ENCODE measurements at places on chromosomes 3 and 15. TPM values are rescaled to one million over a fixed set of nuclear protein-coding genes. Genes with fewer than 3 reads are reported as not detected.

Gene TMEM202
- total RNA-seq, result not detected

DNA sequence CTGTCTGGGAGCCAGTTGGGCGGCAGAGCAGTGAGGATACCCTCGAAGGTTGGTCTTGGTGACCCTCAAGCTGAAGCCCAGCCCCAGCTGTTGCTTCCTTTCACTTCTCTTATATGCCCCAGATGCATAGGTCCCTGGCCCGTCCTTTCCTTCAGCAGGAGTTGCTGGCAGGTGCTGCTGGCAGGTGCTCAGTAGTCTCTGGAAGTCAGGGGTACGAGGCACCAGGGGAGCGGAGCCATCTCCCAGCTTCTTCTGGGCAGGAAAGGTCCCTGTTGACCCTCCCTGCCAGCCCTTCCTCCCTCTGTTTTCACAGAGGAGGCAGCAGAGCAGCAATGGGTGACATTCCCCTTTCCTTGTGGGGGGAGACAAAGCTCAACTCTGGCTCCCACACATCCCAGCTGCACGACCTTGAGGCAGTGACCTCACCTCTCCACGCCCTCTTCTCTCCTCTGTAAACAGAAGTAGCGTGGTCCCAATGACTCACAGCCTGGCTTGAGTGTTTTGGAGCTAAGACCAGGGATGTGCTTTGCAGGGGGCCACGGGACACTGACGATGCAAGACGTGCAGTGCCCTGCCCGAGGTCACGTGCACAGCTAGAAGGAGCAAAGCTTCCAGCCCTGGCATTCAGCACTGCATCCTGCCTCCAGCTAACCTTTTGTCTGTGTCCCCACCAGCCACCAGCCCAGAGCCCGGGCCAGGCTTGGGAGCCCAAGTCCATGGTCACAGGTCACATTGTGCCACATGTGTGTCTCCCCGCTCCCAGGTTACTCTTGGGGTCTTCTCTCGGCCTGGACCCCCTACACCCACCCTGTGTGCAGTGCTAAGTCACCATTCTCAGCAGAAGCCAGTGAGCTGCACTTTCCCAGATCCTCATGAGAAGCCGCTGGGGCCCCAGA is 49.7 kb downstream of the SLC6A6 start:
- H3K27me3 ChIP-seq, result no peaks in the 10 kb centered on the region
- H3K36me3 ChIP-seq, result peaks cover 16% of the 10 kb centered on the region
- no peak overlapping the region for H3K4me3 ChIP-seq
- no peak overlapping the region for H3K27ac ChIP-seq

- peaks cover 42% of the 10 kb centered on the region for H3K4me1 ChIP-seq
- peaks cover 18% of the 10 kb centered on the region for H3K36me3 ChIP-seq
- H3K27ac ChIP-seq, result no peak overlapping the region
- no peak overlapping the region for H3K4me3 ChIP-seq
- no peak for DNase-seq
Measured at GRCh38 chr3:149816986-149817385, 4.0 kb downstream of the RNF13 start.

DNA sequence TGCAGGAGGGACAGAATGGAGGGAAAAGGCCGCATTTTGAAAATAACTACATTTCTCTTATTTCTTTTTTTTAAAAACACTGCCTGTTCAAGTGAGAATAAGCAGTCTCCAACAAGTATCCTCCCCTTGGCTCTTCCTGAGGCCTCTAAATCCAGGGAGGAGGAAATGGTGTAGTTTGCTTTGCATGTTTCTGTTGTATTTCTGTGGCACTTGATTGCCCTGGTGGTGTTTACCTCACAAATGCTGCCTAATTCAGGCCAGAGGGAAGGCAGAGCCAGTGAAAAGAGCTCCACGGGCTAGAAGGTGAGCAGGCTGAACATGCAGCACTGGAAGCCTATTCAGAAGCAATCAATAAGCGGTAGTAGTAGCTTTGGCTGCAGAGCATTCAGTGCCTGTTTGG is 149.3 kb upstream of the ATP11B start:
- H3K4me1 ChIP-seq, result no peaks in the 10 kb centered on the region
- H3K27me3 ChIP-seq, result peaks cover 8% of the 10 kb centered on the region
- no peak overlapping the region for H3K4me3 ChIP-seq
- DNase-seq, result no peak

DNA sequence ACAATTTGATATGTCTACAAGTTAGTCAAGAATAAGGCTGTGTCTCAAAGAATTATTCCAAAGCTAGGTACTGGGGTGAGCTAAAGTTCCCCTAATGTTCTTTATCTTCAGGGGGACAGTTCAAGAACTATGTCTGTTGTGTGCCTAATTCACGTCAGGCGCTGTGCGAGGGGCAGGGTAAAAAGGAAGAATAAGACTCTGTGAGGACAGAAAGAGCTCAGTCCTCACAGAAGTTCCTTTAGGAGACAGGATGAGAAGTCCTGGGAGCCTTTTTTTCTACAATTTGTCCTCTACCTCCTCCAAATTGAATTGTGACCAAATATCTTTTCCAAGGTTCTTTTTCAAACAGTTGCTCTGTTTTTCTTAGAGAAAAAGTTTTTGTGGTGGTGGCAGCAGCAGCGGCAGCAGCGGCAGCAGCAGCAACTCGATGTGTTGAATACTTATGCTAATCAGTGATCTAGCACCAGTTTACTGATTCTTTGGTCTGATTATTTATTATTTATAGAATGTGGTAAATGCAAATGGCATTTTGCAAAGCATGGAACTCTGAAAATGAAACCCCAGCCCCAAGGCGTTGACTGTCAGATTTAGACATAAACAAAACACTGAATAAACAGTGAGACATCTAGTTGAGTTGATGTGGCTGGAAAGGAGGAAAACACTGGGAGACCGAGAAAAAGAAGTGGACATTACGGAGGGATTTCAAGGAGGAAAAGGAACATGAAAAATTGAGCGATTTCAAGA is 88.6 kb downstream of the GTPBP8 start:
- H3K36me3 ChIP-seq, result no peaks in the 10 kb centered on the region
- no peak for DNase-seq
- H3K27me3 ChIP-seq, result no peaks in the 10 kb centered on the region
- no peaks in the 10 kb centered on the region for H3K4me1 ChIP-seq

- H3K4me1 ChIP-seq, result peaks cover 29% of the 10 kb centered on the region
- peaks cover 12% of the 10 kb centered on the region for H3K36me3 ChIP-seq
- no peak for DNase-seq
- peak overlapping the region; percentile 60 for H3K27ac ChIP-seq
- H3K27me3 ChIP-seq, result no peaks in the 10 kb centered on the region
Measured at GRCh38 chr3:197734667-197735318, 1.9 kb downstream of the RUBCN start.

Gene ULK3
- 59.9 TPM for total RNA-seq

Gene CAV3
- total RNA-seq, result not detected

- no peaks in the 10 kb centered on the region for H3K4me1 ChIP-seq
- no peak overlapping the region for H3K4me3 ChIP-seq
- no peaks in the 10 kb centered on the region for H3K27me3 ChIP-seq
- H3K27ac ChIP-seq, result no peak overlapping the region
- no peaks in the 10 kb centered on the region for H3K36me3 ChIP-seq
Measured at GRCh38 chr3:23071758-23072157, 131.4 kb upstream of the UBE2E2 start.

DNA sequence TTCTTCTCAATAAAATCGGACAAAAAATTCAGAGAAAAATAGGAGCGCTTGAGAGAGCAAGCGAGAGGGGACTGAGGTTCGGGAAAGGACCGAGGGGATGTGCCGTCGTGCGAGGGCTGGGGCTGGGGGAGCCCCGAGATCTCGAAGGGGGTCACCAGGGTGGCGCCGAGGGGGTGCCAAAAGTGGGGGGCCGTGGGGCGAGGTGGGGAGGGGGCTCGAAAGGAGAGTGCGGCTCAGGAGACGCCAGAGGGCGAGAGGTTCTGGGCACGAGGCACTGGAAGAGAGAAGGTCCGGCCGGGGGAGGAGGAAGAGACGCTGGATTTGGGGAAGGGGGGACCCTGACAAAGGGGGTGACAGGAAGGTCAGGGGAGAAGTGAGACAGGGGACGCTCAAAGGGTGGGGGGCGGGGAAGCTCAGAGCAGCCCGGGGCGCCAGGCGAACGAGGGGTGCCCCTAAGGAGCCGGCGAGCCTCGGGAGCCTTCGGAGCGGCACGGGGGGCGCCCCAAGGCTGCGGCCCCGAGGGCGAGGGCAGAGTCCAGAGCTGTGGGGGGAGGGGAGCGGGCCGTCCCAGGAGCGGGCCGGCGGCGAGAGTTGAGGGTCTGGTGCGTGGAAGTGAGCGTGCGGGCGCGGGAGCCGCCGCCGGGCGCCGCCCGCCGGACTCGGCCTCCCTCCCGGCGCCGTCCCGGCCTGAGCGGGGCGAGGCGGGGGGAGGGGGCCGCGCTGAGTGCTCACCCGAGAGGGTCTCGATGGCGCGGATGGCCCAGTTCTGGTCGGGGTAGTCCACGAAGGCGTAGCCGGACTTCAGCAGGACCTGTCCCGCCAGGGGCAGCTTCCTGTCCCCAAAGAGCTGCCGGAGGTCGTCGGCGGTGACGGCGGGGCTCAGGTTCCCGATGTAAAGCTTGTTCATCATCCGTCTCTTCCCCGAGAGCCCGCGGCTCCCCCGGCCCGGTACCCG is 514 bp downstream of the IGF2BP2 start:
- H3K36me3 ChIP-seq, result no peaks in the 10 kb centered on the region
- H3K4me3 ChIP-seq, result peak overlapping the region; percentile 81
- no peak overlapping the region for H3K27ac ChIP-seq
- DNase-seq, result no peak

Gene P2RY14
- 1.2 TPM for total RNA-seq

GRCh38 chr3:65537109-65537508 is 501.6 kb downstream of the MAGI1 start:
- no peaks in the 10 kb centered on the region for H3K27me3 ChIP-seq
- H3K36me3 ChIP-seq, result no peaks in the 10 kb centered on the region
- no peak overlapping the region for H3K4me3 ChIP-seq
- DNase-seq, result no peak
- H3K27ac ChIP-seq, result no peak overlapping the region

DNA sequence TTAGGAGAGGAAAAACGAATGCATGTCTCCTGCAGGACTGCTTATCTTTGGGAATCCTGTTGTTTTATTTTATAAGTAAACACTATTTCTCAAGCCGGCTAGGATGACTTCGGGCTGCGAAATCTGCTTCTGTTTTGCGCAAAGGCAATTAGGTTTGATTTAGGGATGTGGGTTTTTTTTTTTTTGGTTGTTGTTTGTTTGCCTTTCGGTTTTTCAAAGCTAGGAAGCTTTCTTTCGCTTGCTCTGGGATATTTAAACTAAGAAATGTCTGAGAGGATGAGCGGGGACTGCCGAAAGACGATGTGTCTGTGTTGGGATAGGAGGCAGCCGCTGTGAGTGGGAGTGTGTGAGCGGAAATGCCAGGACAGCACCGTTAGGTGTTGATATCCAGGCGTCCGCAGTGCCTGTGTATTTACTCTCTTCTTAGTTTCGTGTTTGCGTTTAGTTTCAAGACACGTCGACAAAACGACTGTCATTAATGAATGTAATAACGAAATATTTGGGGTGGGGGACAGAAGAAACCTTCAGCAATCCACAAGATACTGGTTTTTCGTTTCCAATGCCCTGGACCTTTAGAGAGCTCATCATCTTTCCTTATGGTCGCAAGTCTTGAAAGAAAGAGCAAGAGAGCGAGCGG is 604 bp downstream of the ISL2 start:
- H3K36me3 ChIP-seq, result peaks cover 2% of the 10 kb centered on the region
- H3K27ac ChIP-seq, result peak overlapping the region; percentile 58
- DNase-seq, result no peak
- H3K4me3 ChIP-seq, result peak overlapping the region; percentile 91
- H3K4me1 ChIP-seq, result peaks cover 49% of the 10 kb centered on the region

DNA sequence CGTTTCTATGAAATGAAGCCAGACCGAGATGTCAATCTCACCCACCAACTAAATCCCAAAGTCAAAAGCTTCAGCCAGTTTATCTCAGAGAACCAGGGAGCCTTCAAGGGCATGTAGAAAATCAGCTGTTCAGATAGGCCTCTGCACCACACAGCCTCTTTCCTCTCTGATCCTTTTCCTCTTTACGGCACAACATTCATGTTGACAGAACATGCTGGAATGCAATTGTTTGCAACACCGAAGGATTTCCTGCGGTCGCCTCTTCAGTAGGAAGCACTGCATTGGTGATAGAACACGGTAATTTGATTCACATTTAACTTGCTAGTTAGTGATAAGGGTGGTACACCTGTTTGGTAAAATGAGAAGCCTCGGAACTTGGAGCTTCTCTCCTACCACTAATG is 41.9 kb upstream of the TRA2B start:
- peaks cover 26% of the 10 kb centered on the region for H3K27me3 ChIP-seq
- peaks cover 9% of the 10 kb centered on the region for H3K4me1 ChIP-seq
- no peak overlapping the region for H3K4me3 ChIP-seq
- DNase-seq, result no peak

DNA sequence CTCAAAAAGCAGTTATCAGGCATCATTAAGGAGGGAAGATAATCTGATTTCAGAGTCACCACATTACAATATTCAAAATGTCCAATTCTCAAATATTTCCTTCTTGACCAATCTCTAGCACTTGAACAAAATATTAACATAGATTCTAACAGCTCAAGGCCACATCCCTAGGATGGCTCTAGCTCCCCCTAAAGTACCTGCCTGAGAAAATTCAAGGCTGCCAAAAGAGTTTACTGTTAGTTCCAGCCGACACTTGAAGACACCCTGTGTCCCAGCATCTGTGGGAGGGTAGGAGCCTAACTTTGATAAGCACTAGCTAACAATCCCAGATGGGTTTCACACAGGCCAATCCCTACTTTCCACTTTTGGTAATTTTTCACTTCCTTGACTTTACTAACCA is 10.4 kb downstream of the NSMCE3 start:
- no peak overlapping the region for H3K27ac ChIP-seq
- DNase-seq, result no peak
- H3K36me3 ChIP-seq, result no peaks in the 10 kb centered on the region
- no peaks in the 10 kb centered on the region for H3K27me3 ChIP-seq

GRCh38 chr15:28147801-28148200 is 48.7 kb upstream of the OCA2 start:
- H3K27ac ChIP-seq, result no peak overlapping the region
- peaks cover 24% of the 10 kb centered on the region for H3K36me3 ChIP-seq
- no peak for DNase-seq
- H3K27me3 ChIP-seq, result no peaks in the 10 kb centered on the region
- no peak overlapping the region for H3K4me3 ChIP-seq

DNA sequence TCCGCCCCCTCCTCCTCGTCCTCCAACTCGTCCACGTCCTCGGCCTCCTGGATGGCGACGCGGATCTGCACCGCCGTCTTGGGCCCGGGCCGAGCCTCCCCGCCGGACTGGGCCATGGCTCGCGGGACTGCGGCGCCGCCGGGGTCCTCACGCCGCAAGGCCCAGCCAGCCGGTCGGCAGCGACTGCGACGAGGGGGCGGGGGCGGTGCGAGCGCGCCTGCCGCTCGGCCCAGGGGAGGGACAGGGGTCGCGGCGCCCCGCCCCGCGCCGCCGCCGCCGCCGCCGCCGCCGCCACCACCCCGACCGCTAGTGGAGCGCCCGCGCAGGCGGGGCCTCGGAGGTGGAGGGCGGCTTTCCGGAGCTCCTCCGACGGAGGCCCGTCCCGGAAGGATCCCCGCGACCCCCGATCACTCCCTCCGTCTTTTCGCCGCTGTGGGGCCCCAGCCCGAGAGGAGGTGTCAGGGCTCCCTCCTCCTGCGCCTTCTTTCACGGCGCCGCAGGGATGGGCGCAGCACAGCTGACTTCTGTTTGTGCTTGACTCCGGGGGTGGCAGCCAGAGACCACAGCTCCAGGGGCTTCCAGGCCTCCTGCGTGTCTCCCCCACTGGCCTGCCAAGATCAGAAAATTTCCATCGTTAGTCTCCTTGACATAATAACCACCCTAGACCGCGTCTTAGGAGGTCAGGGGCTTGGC is at the start of gene LARP6:
LARP6 (minus strand) TSS at position 185 of the 693 bp plus-strand sequence; CDS start at position 116, 69 bp downstream.
- H3K27me3 ChIP-seq, result peaks cover 67% of the 10 kb centered on the region
- no peak within 1 kb of the TSS for H3K27ac ChIP-seq
- no peaks in the 10 kb centered on the region for H3K36me3 ChIP-seq
- H3K4me1 ChIP-seq, result peaks cover 3% of the 10 kb centered on the region
- H3K4me3 ChIP-seq, result peak within 1 kb of the TSS; percentile 48
- peak; percentile 53 for DNase-seq

Gene RAF1
- 95.8 TPM for total RNA-seq
